OCI-LY7 (cell line): ENCODE measurements at places on chromosomes 1 and 21. TPM values are rescaled to one million over a fixed set of nuclear protein-coding genes. Genes with fewer than 3 reads are reported as not detected.

- DNase-seq: no peak
These were observed 7.2 kb upstream of the COL6A1 start for GRCh38 chr21:45974073-45975019.

Gene POMGNT1
- total RNA-seq: 30.8 and 33.7 TPM in 2 replicates

DNA sequence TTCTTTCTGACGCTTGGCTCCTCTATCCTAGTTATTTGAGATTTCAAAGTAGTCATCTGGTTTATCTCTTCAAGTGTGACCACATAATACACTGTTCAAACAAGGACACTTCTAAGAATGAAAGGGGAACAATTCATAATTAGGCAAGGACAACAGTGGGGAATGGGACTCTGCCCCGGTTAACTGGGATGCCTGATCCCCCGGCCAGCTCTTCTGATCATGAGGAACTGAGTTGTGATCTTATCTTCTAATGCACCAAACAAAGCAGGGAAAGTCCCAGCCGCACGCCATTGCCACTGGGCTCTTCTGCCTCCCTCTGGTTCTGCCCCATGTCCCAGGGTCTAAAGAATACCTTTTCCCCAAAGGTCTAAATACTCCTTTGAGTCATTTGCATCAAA is 158.2 kb upstream of the IRF2BP2 start:
- DNase-seq: no peak

GRCh38 chr1:57327336-57327735 is 96.5 kb downstream of the DAB1 start:
- DNase-seq: no peak

Gene SPRR5
- total RNA-seq: not detected in 2 replicates

DNA sequence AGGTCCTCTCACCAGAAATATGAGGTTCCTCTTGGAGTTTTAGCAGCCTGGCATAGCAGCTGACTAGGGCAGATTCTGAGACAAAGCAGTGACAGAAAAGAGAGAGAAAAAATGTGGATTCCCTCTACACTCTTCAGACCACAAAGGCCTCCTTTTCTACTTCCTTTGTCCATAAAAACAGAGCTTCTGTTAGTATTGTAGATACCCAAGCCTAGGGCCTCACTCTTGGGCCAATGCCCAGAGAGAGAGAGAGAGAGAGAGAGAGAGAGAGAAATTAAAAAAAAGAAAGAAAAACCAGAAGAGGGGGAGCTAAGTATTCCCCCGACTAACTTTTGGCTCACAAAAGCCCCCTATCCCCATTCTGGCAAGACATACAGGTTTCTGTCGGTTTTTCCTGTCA is 2.4 kb upstream of the ZRANB2 start:
- no peak for DNase-seq

Gene CELA3B
- total RNA-seq: not detected in 2 replicates

- DNase-seq: no peak
These were observed 210.4 kb downstream of the KCNK2 start for GRCh38 chr1:215292932-215293331.

- DNase-seq: no peak
These were observed 78.9 kb downstream of the DNM3 start for GRCh38 chr1:171919891-171920887.

DNA sequence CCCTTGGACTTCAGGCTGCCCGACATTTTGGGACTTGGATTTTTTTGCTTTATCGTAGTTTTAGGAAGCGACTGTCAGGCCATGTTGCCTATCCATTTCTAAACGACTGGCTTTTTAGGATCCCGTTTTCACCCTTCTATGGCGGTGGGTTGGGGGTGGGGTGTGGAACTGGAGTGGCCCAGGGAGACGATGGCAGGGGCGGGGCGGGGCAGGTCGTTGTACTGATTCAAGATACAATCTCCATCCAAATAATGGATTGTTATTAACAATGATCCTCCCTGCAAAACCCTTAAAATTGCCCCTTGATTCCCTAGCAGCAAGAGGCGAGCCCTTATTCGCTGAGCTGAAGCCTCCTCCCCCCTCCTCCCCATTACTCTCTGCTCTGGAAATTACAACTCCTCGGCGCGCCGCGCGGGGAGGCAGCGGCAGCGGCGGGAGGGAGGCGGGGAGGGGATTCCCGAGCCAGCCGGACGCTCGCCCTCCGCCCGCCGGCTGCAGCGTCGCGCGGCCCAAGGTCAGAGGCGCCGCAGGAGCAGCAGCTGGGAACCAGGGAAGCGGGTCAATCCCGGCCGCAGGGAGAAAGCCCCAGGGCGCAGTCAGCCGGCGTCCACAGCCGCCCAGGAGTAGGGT is at the start of gene TRIM67:
Gene TRIM67, plus strand, starts transcription at position 392 of the 630 bp plus-strand sequence. CDS start 912 bp downstream, outside the sequence.
- no peak for DNase-seq

- no peak for DNase-seq
These were observed 6.3 kb downstream of the PHC2 start for GRCh38 chr1:33424610-33425009.

Gene PDC
- total RNA-seq: not detected in 2 replicates

- no peak for DNase-seq
These were observed 126.8 kb upstream of the DEPDC1 start for GRCh38 chr1:68623700-68624099.

Gene RNU1-4
- total RNA-seq: 1,721 and 1,968 TPM in 2 replicates

DNA sequence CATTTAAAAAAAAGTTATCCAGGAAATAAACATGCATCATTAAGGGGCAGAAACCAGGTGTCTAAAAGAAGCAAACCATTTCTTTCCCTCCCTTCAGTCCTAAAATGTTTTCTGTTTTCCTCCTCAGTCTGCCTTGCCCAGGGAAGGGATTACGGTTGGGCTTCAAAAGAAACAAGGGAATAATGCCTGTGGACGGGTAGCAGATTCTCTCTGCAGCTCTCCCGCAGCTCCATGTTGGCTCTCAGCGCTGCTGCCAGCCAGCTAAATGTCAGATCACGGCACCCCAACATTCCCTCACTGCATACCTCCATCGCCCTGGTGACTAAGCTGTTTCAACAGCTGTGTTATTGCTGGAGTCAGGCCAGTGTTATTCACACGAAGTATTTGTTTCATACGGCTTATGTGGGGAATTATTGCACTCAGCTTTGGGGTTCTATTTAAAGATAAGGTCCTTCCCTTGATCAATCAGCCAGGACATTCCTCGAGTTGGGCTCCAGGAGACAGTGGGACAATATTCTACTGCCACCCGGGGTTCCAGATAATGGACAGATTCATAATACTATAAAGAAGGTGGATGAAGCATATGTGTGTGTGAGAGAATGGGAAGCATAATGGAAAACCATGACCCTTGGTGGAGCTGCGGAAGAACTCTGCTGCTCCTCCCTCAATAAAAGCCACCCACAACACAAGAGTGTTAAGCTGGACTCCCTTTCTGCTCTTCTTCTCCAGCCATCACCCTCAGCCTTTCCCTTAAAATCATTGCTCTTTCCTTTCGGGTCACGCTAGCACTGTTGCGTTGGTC is 58.2 kb downstream of the WLS start:
- DNase-seq: no peak

DNA sequence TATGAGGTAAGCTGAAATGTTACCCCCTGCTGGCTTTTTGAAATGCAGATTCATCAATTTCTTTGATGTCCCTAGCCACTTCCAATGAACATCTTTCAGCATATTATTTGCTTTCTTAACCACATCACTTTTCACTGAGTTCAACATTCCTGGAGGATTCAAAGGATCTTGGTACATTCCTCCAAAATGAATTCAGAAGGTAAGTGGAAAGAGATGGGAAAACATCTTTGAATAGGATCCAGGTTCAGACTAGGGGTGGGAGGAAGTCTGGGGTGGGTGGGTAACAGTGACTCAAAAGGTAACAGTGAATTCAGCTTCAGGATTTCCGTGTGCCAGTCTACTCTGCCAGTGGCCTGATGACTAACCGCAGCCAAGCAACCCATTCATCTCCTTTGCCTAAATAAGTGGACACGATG is 180.7 kb downstream of the ZC3H11B start:
- no peak for DNase-seq

GRCh38 chr1:167121375-167122120 is 27.7 kb downstream of the STYXL2 start:
- no peak for DNase-seq

DNA sequence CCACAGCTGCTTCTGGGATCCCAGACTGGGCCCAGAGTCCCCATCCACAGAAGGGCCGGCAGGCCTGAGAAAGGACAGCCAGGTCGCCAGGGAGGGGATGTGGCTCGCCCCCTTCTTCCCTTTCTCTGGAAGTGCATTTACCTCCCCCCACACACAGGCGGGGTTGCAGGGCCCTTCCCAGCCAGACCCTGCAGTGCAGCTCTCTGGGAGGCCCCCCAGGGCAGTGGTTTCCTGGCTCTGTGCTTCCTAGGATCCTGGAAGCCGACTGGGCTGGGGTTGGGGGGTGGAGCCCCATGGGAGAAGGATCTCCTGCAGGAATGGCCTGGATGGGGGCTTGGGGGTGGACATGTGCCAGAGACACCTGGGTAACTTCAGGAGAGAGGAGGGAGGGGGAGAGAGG is 4.2 kb upstream of the COL6A1 start:
- DNase-seq: no peak

Gene CD52
- total RNA-seq: 677 and 769 TPM in 2 replicates

DNA sequence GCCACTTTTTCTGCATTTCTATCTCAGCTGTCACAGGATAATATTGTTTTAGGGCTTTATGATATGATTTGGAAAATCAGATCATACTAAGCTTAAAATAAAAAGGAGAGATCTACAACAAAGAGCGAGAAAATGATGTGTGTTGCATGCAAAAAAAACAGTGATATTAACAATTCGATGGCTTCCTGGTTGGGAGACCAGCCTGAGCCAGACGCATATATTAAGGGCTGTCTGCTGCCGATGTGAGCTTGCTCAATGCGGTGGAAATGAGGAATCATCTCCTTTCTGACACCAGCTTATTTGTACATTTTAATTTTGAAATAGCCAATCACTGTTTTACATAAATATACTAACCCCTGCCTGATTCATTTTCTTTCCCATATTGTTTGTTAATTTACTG is 862.6 kb downstream of the USP25 start:
- no peak for DNase-seq

Gene RGS13
- 214 and 245 TPM in 2 replicates for total RNA-seq

GRCh38 chr21:36750576-36750959 is 51.7 kb downstream of the SIM2 start:
- DNase-seq: no peak

Gene LCE2B
- not detected in 2 replicates for total RNA-seq

DNA sequence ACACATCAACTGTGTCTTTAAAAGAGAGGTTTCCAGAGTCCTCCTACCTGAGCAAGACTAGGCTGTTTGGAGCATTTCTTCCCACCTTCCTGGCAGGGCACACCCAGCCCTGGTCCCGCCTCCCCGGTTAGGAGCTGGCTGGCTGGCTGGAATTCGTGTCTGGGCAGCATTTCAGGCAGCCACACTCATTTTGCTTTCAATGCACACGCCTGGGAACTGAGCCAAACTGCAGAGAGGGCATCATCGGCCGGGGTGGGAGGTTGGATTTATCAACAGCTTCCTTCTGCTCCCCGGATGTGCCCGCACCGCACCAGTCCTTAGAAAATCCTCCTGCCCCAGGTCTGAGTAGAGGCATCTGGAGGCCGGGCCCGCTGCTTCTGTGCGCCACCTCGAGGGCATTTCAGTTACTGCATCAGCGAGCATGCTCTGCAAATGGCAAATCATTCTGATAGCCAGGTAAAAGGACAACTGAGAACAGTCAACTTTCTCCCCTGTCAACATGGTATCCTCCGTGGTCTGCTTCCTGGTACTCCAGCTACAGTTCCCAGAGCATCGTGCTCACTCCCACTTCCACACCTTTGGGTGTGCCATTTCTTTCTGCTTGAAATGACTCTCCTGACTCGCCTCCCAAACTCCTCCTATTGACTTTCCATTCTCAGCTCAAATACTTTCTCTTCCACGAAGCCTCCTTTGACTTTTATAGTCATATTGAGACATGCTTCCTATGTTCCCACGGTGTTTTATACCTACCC is 20.6 kb downstream of the TCEA3 start:
- DNase-seq: peak; percentile 76

Gene SERINC2
- 8.6 and 11.1 TPM in 2 replicates for total RNA-seq

- DNase-seq: no peak
These were observed 48.7 kb downstream of the TRIM33 start for GRCh38 chr1:114462341-114462740.

DNA sequence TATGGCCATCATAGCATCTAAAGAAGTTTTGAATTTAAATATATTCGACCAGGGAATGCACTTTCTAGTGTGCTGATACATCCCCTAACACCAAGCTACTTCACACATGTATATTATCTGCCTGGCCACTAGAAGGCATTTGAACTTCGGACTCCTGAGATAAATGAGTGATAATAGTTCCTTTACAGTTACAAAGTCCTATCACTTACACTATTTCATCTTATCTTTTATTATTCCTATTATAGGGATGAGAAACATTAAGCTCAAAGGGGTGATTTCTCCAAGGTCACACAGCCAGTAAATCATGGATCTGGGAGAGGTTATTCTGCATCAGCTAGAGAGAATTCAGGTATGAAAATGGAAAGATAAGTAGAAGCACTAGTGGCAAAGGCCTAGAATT is 40.3 kb downstream of the GPATCH2 start:
- DNase-seq: no peak

DNA sequence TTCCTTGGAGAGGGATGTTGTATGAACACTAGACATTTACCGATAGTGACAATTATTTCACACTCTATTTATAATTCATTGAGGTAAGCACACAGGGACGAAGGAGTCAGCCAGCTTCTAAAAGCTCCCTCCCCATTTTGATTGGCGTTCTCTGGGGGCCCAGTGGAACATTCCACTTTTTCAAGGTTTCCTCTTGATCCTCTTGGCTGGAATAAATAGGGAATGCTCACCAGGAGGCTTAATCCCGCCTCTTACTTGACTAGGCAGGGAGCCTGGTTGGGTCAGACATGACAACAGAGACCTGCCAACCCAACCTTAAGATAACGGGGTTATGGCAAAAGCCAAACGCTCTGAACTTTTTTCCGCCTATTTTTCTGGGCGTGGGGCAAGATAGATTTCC is 974 bp downstream of the ACTN2 start:
- DNase-seq: no peak

Gene HES5
- not detected in 2 replicates for total RNA-seq

DNA sequence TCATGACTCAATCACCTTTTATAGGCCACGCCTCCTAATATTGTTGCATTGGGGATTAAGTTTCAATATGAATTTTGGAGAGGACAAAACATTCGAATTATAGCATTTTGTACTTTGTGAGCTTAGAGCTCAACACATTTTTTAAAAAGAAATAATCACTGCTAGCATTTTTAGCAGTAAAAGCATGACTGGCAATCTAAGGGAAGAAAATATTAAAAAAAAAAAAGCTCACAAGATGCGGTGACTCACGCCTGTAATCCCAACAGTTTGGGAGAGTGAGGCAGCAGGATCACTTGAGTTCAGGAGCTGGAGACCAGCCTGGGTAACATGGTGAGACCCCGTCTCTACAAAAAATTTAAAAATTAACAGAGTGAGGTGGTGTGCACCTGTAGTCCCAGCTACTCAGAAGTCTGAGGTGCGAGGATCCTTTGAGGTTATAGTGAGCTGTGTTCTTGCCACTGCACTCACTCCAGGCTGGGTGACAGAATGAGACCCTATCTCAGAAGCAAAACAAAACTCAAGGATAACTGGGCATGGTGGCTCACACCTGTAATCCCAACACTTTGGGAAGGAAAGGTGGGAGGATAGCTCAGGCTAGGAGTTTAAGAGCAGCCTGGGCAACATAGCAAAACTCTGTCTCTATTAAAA is 28.8 kb upstream of the DIPK1A start:
- no peak for DNase-seq

- no peak for DNase-seq
These were observed 9.5 kb downstream of the RRP15 start for GRCh38 chr1:218294546-218294945.

Gene NOTCH2NLA
- total RNA-seq: 31.1 and 36.4 TPM in 2 replicates
